ENCODE measurements at places on chromosomes 5 and 9. TPM values are rescaled to one million over a fixed set of nuclear protein-coding genes. Genes with fewer than 3 reads are reported as not detected.
A peak's percentile ranks its signal among the peaks of the same experiment; 100 is the strongest.

TOR1A gene
- total RNA-seq: 31.5 TPM

DNA sequence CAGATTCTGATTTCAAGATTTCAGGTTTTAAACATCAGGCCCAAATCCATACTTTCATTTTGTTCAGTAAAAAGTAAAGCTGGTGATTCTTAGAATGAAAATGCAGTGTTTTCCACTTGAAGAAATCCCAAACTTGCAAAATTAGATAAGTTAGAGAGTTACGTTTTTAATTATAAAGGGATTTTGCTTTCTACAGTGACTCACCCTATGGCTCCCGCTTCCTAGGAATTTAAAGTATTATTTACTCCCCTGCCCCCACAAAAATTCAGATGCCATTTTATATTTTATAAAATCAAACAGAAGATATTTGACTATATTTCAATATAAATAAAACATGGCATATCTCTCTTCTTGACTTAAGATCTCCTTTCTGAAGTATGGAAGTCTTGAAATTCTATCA lies 402.9 kb downstream of the ZSWIM6 start:
- no peaks in the 10 kb centered on the region for H3K27me3 ChIP-seq
- H3K4me1 ChIP-seq: no peaks in the 10 kb centered on the region
- no peak for DNase-seq
- H3K4me3 ChIP-seq: no peak overlapping the region
- no peaks in the 10 kb centered on the region for H3K36me3 ChIP-seq

SLCO6A1 gene
- total RNA-seq: not detected

DNA sequence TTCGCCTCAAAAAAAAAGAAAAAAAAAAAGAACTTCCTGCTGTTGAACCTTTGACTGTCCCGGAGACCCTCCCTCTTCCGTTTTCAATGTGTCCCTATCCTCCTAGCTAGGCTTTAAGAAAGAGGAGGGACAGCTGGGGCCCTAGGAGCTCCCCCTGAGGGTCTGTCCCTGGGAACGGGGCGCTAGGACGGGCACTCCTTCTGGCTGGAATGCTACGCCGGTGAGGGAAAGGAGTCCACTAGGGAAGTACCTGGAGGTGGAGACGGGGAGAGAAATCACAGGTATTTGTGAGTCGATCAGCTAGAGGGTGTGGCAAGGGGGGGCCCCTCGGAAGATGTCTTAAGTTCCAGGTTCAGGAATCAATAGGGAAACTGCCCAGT lies 4.6 kb downstream of the SIT1 start:
- no peaks in the 10 kb centered on the region for H3K4me1 ChIP-seq
- peak overlapping the region; percentile 55 for H3K4me3 ChIP-seq
- DNase-seq: peak; percentile 57
- H3K27ac ChIP-seq: peak overlapping the region; percentile 85
- H3K27me3 ChIP-seq: no peaks in the 10 kb centered on the region

Measured in uterus (tissue), 4 donors.